CD8-positive, alpha-beta T cell (primary cell): ENCODE measurements at places on chromosomes 2 and 18.

DNA sequence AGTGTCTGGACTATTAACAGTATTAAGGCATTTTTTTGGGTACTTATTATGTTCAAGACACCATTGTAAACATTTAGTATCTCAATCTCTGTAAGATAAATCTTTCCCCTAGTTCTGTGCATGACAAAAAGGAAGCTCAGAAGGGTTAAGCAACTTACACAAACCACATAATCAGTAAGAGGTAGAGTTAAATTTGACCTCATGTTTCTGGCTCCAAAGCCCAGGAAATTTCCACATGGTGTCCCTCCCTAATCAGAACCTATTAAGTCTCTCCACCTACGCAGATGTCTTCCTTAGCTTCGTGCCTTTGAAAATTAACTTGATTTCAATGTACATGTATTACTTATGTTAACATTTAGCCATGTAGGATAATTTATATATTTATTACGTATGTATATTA, 2.0 kb downstream of the MFSD6 start:
- no peak for DNase-seq

- no peak for DNase-seq
Observed at GRCh38 chr2:62334009-62334408, 138.1 kb downstream of the B3GNT2 start.

DNA sequence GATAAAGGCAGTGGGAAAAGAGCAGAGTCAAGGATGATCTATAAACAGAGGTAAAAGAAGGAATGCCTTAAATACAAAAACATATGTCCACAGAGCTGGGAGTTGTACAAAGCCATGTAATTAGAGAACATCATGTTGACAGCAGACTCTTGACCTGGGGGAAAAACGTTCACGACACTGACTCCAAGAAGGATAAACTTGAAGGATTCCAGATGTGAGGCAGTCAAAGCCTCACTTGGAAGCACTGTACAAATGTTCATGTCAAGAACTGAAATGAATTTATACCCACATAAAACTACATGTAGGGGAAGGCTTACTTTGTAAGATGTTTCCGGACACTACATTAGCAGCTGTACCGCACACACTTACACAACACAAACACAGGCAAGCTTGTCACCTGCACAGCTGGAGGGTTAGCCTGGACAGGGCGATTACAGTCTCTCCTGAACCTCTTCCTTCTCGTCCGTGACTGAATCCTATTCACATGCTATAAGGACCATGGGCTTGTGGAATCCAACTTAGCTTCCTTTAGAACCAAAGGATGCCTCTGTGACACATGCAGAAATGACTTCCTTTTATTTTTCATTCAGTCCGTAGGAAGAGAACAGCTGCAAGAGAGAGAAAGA, 88.6 kb downstream of the SH3YL1 start:
- DNase-seq = no peak

- DNase-seq = peak; percentile 65
Observed at GRCh38 chr2:6773007-6773693, 92.6 kb downstream of the CMPK2 start.

GRCh38 chr2:168708080-168708479, 94.4 kb upstream of the NOSTRIN start:
- no peak for DNase-seq

DNA sequence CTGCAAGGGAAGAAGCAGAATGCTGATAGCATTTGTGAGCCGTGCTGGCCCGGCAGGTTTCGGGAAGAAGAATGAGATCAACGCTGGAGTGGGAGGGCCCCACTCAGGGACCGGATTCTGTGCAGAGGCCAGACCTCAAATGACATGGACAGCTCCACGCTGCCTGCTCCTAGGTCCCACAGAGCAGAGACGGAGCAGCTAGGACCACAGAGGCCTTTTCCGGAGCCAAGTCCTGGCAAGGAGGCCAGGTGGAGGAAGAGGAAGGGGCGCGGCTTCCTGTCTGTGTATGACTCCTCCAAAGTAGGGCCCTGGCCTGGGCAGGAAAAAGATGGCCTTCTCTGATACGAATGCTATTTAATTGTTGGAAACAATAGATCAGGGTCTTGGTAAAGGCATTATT, 139.9 kb downstream of the LRRC30 start:
- no peak for DNase-seq

DNA sequence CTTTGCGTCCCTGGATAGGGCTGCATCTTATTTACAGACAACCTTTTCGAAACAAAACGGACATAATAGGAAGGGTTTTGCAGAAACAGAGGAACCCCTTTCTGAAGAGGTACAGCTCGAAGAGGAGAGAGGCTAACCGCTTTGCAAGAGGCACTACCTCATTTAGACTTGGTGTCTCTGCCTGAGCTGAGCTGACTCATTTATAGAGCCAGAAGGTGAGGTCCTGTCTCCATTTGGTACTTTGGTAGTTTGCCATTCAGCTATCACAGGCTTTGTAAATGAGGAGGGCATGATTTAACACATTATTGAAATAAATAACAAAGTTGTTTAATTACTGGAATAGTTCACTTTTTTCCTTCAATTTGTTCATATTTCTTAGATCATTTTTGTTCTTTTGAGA, 2.2 kb upstream of the NXPH2 start:
- DNase-seq = no peak

DNA sequence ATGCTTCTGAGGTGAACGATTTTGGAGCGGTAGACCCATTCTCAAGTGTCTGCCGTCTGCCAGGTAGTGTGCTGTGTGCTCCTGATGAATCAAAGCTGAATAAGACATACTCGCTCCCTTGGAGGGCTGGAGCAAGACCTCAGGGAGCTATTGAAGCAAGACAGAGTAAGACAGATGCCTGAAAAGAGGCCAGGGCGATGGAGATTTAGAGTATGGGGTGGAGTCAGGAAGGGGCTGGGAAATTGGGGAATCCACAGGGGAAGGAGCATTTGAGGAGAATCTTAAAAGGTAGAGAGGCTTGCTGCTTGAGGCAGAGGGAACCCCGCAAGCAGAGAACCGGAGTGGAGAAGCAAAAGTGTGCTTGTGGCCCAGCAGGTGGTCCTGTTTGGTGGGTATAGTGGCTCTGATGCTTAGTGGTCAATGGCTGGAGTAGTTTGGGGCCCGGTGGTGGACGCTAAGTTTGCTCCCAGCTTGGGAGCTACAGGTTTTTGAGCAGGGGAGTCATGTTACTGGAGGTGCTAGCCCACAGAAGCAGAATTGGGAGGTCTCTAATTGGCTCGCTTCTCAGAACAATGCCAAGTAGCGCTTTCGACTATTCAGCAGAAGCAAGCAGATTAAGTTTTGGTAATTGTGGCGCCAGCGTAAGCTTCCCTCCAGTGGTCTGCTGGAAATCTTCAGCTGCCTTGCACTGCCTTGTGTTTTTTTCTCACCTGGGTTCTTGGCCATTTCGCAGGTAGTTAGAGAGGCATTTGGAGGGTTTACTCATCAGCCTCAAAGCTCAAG, 2.0 kb downstream of the CNNM4 start:
- no peak for DNase-seq

- no peak for DNase-seq
Observed at GRCh38 chr2:17614174-17614930, 73.9 kb downstream of the VSNL1 start.

- DNase-seq = peak; percentile 59
Observed at GRCh38 chr2:112706170-112706664, 14.6 kb upstream of the NT5DC4 start.

DNA sequence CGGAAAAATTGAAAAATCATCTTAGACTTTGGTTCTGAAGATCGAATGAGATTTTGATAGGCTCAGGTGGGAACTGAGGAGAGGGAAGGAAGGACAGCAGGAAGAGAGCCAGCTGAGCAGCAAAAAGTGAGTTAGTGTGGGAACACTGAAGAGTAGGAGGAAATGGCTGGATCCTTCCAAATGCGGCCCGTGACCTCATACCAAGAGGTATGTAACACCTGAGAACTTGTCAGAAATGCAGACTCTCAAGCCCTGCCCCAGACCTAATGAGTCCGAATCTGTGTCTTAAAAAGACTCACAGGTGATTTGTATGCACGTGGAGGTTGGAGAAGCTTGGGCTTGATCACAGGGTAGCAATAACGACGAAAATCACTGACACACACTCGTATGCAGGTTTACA, 42.0 kb downstream of the COL4A3 start:
- DNase-seq = no peak

DNA sequence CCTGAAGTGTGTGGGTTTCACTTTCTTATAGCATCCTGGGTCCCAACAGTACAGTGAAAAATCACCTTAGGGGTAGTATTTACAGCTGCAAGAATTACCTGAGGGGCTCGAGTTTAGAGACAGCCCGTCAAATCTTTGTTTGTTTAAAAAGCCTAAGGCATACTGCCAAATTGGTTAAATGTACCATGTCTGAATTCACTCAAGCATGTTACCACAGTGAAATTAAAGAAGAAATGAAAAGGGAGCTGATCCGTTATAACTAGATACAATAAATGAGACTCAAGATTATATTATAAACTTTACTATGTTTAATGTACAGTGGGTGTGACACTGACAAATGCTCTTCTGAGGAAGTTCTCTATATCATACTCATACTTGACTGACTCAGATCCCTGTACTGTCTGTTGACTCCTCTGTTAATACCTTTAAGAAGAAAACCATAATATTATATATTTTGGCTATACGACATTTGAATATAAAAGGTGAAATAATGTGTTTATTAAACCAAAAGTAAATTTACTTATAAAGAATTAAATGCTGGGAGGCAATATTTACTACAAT, 107.3 kb downstream of the TMEFF2 start:
- DNase-seq = no peak

- no peak for DNase-seq
Observed at GRCh38 chr2:229081411-229081810, 189.7 kb downstream of the PID1 start.

- DNase-seq = no peak
Observed at GRCh38 chr2:144084114-144084661, 435.7 kb downstream of the ZEB2 start.

DNA sequence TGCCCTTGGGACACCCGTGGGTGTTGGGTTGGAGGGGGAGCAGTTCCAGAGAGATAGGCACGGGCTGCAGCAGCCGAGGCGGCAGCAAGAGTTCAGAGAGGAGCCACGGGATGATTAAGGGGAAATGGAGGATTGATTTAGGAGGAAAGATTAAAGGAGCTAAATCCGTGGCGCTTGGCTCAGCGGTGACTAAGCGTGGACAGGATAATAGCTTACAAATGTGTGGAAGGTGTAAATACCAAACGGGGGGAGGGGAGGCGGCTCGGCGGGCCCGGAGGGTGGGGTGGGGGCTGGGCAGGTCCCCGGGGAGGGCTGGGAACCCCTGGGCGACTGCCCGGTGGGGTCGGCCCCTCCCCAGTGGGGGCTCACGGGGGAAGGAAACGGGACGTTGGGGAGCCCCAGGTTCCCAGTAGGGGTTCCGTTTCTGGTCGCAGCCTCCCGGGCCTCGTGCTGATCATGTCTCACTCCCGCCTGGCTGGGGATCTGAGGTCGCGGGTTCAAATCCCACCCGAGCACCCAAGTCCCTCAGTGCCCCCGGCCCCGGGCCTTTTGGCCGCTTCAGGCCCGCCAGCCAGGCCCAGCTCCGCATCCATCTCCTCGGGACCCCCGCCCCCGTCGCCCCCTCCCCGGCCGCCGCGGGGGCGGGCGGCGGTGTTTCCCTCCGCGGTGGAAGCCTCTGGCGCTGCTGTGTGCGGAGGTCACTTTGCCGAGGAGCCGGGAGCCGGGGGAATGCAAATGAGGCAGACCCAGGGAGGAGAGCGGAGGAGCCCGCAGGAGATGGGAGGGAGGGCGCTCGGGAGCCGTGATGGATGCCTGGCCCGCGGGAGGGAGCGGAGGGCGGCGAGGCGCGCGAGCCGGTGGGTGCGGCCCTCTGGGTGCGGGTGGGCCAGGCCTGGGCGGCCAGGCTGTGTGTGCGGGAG, 8.1 kb downstream of the ASIC4 start:
- DNase-seq = no peak

- DNase-seq = no peak
Observed at GRCh38 chr18:35010156-35010555, 31.1 kb upstream of the MAPRE2 start.

GRCh38 chr2:66101206-66101605, 333.7 kb upstream of the MEIS1 start:
- DNase-seq = no peak

- DNase-seq = no peak
Observed at GRCh38 chr2:20378341-20378740, 27.7 kb upstream of the PUM2 start.

GRCh38 chr2:132547090-132547687, 122.8 kb downstream of the LYPD1 start:
- DNase-seq = peak; percentile 15
